GOT3 (cell line): ENCODE measurements at places on chromosomes 12 and 14.

DNA sequence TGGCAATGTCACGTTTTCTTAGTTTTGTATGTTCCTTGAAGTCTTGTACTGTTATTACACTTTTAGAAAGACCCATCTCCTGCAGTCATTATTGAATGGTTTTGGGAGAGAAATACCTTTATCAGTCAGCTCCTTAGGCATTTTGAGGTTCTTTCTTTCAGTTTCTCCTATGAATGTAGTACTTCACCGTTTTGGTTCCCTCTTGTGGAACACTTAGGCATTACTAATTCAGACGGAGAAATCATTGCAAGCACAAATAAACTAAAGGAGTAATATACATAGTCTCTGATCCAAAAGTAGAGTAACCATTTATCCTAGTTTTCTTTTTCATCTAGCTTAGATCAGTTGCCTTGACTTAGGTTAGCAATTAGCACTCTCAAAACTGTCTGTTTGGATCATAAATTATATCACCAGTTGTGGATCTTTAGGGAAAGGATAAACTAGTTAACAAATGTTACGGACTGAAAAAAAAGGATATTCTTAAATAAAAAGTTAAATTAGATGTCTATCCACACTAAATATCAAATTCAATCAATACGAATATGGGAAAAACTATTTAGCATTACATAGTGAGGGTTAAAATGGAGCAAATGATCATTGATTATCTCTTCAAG lies 1538.3 kb upstream of the SEL1L start:
- DNase-seq: no peak

DNA sequence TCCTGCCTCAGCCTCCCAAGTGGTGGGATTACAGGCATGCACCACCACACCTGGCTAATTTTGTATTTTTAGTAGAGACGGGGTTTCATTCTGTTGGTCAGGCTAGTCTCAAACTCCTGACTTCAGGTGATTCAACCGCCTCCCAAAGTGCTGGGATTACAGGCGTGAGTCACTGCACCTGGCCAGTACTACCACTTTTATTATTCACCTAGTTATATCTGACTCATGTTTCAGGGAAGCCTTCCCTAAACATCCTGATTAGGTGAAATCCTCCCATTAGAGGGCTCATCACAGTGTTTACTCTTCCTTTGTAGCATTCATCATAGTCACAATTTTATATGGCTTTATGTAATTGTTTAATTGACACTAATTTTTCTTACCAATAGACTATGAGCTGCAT lies 295.3 kb upstream of the SOX5 start:
- no peak for DNase-seq

GRCh38 chr12:103731539-103731938 lies 109.5 kb downstream of the NT5DC3 start:
- DNase-seq: no peak

GRCh38 chr12:127363392-127363791 lies 903.6 kb upstream of the TMEM132C start:
- DNase-seq: no peak

DNA sequence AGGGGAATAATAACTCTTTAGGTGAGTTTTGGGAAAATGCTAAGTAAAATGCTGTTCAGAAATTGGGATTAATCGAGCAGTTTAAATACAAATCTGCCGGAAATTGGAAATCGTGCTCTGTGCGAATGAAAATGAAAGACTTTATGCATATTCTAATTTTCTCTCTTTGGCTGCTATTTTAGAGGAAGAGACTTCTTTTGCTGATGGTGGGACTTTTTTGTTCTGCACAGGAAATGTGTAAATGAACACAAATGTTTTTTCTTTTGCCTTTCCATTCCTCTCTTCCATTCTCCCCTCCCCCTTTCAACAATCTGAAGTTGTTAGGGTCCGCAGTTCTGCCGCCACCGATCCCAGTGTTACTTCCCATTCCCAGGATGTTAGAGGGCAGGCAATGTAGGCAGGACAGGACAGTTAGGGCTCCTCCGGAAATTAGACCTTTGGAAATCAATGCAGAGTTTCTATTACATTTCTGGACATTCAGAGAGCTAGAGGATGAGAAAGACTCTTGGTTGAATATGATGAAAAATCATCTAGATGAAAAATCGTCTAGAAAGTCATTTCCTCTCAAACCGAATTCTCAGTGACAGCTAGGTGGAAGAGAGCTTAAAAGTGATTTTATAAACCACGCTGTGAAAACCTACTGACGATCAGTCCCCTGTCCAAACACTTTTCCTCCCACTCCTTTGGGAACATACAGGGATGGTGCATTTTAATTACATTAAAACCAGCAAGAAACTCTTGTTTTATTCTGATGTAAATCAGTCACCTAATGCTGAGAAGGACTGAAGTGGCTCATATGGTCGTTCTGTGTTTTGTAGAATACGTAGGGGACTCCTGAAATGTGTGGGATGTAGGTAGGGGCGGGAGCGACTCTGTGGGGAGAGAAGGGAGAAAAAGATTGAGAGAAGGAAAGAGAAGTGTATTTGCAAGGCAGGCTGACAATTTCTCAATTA lies 17.8 kb downstream of the FOXG1 start:
- DNase-seq: no peak

DNA sequence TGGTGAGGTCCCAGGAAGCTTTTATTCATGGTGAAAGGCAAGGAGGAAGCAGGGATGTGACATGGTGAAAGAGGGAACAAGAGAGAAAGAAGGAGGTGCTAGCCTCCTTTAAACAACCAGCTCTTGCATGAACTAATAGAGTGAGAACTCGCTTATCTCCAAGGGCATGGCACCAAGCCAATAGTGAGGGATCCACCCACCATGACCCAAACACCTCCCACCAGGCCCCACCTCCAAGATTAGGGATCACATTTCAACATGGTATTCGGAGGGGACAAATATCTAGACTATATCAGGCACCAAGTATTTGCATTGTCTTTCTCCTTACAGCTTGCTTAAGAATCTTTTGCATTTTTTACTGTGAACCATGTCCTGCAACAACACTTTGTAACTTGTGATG lies 91.9 kb upstream of the DHRS4 start:
- DNase-seq: no peak

- DNase-seq: no peak
Observed at GRCh38 chr12:49865109-49865781, 22.3 kb upstream of the BCDIN3D start.

- DNase-seq: no peak
Observed at GRCh38 chr12:124568431-124569374, 1.3 kb upstream of the NCOR2 start.

GRCh38 chr12:93183940-93184671 lies 193.6 kb upstream of the NUDT4 start:
- no peak for DNase-seq

DNA sequence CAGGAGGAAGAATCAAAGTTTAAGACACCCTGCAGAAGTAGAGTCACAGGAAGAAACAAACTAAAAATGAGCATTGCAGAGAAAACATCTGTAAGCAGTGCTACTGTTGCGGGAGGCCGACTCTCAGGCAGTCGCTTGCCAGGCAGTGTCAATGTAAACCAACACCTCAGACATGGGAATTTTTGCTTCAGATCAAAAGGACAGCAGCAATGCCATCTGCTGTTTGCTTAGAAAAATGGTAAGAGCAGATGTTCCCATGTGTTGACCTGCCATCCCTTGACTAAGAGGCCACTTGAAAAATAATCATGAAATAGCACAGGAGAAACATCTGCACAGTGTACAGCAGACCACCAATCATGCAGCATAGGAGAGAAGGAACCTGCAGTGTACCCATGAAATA lies 196.6 kb downstream of the SLC25A21 start:
- no peak for DNase-seq

GRCh38 chr14:50319293-50319692 lies 7.2 kb downstream of the DMAC2L start:
- DNase-seq: no peak

- no peak for DNase-seq
Observed at GRCh38 chr14:65156568-65157366, 54.5 kb upstream of the MAX start.

- DNase-seq: no peak
Observed at GRCh38 chr12:121968876-121969275, 50.5 kb downstream of the CFAP251 start.
